Ureter (tissue), 1 donor: ENCODE measurements at places on chromosomes 2 and 18. TPM values are rescaled to one million over a fixed set of nuclear protein-coding genes. Genes with fewer than 3 reads are reported as not detected.
A peak's percentile ranks its signal among the peaks of the same experiment; 100 is the strongest.

Gene SERPINB3
- not detected for total RNA-seq

Gene STPG4
- total RNA-seq, result not detected

Gene ANKAR
- 18.7 TPM for total RNA-seq

Gene ANKRD62
- total RNA-seq, result not detected

Gene CRYGC
- total RNA-seq, result not detected

Gene ADAM23
- total RNA-seq, result 0.78 TPM

Gene SRD5A2
- total RNA-seq, result 0.65 TPM

Gene IL18RAP
- 2.6 TPM for total RNA-seq

Gene CNGA3
- not detected for total RNA-seq

Gene KHK
- 2.6 TPM for total RNA-seq

Gene HJURP
- total RNA-seq, result 0.31 TPM

Gene GKN1
- not detected for total RNA-seq

Gene LBX2
- 0.36 TPM for total RNA-seq

DNA sequence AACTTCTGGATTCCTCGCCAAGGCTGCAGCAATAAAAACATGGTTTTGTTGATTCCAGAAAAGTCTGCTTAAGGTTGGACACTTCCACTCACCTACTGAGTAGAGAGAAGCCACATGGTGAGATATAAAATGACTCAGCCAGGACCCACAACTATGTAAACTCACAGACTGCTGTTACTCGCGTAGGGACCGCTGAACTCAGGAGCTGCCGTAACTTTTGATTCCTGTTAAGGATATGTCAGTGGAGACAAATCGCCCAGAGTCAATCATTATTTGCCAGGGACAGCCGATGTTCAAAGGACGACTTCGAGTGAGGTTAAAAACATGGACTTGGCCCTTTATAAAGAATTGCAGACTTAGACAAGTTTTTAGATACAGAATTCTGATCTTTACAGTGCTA, 25.6 kb downstream of the CYB5A start:
- DNase-seq, result no peak

DNA sequence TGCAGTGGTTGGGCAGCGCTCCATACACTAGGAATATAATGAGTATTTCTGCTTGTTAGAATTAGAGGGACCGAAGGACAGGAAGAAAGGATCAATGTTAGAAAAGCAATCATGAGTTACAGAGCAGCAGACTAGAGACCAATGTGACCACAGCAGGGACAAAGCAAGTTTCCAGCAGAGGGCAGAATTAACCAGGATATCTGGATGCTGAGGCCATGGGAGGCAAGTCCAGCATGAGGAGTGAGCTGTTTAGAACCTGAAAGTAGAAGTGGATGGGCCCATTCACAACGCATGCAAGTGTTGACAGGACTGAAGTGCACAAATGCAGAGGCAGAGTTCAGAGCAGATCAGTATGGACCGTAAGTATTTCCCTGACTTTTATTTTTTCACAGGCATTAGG, 910.4 kb upstream of the GYPC start:
- DNase-seq, result no peak

DNA sequence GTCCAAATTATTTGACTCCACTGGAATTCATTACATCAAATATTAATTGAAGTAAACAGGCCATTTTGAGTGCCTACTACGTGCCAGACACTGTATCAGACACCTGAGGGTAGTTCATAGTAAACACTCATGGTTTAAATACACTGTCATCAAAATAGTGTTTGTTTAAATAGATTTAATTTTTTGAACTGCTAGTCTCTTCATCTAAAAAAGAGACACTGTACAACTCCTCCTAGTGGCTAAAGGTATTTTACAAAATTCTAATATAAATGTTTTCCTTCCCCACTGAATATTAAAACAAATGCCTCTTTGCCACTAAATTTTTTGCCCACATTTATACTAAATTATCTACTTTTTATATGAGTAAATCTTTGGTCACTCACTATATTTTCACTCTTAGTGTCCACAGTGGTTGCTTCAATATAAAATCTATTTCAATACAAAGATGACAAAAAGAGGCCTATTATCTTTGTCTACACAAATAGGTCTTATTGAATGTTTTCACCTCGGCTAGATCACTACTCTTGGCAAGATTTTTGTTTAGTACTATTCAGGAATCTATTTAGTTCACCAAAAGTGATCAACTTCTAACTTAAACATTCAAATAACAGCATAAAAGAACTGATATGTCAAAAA, 122.1 kb downstream of the TMEM247 start:
- DNase-seq, result no peak

- no peak for DNase-seq
Measured at GRCh38 chr2:216857131-216857550, 2.7 kb downstream of the TNP1 start.

GRCh38 chr2:105125920-105126319, 88.1 kb downstream of the MRPS9 start:
- peak; percentile 20 for DNase-seq

DNA sequence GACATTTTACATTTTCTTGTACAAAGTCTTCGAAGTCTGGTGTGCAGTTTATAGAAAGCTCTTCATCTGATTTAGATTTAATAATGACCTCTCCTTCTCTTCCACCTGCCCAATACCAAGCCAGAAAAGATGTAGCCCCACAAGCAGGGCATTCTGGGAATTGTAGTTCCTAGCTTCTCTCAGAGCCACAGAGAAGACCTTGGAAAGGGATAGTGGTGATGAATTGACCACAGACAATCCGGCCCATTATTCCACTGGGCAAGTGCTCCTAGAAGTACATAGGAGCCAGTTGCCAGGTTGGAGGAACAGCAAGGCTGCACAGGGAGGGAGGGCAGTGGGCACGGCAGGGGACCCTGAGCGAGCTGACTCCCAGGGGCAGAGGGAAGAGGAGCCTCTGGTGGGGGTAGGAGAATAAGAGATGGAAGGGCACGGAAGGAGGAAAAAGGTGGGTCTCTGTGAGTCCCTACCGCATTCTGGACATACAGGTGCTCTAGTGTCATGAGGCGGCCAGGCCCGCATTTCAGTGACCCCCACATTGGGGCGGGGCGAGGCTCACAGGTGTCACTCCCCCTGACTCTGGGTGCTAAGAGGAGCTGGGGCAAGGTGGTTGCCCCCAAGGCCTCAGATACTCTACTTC, 152.5 kb upstream of the HAAO start:
- DNase-seq, result no peak

GRCh38 chr2:134454931-134455330, 201.1 kb downstream of the MGAT5 start:
- DNase-seq, result no peak

DNA sequence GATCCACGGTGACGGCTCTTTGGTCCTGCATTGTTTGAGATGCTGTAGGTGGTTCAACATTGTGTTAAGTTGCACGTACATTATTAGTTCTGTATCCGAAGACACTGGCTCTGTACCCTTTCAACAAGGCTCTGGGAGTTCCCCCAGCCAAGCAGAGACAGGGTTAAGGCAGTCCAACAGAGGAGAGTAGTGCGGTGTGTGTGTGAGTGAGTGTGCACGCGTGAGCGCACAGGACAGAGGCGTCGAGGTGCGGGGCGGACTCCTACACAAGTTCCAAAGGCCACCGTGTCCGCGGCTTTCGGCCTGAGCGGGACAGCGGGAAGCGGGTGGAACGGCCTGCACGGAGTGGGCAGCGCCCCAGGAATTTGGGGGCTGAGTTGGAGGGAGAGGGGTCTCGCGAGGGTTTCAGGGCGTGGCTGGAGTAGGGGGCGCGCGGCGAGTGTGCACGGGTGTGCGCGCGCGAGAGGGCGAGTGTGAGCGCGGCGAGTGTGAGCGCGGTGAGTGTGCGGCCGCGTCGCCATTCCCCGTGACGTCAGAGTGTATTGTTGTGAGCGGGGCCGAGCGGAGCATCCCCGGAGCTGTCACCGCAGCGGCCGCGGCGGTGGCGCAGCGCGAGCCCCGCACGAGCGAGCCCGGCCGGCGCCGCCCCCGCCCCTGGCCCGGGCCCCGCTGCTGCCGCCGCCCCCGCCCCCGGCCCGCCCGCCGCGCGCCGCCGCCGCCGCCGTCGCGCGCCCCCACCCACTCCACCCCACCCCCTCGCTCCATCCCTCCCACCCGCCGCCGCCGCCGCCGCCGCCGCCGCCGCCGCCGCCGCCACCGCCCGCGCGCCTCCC, at the start of gene ASXL3:
Gene ASXL3 (plus strand): TSS at position 535 of the 833 bp plus-strand sequence. CDS start 413 bp downstream, outside the sequence.
- DNase-seq, result no peak

GRCh38 chr18:984004-984403, 79.3 kb downstream of the ADCYAP1 start:
- DNase-seq, result no peak

GRCh38 chr18:48953104-48953706, 2.4 kb upstream of the SMAD7 start:
- DNase-seq, result no peak

- peak; percentile 54 for DNase-seq
Measured at GRCh38 chr2:10028988-10029874, 14.1 kb upstream of the KLF11 start.

GRCh38 chr2:154402213-154402612, 296.3 kb upstream of the KCNJ3 start:
- DNase-seq, result no peak

- DNase-seq, result no peak
Measured at GRCh38 chr18:7370375-7370774, 139.5 kb downstream of the LRRC30 start.

DNA sequence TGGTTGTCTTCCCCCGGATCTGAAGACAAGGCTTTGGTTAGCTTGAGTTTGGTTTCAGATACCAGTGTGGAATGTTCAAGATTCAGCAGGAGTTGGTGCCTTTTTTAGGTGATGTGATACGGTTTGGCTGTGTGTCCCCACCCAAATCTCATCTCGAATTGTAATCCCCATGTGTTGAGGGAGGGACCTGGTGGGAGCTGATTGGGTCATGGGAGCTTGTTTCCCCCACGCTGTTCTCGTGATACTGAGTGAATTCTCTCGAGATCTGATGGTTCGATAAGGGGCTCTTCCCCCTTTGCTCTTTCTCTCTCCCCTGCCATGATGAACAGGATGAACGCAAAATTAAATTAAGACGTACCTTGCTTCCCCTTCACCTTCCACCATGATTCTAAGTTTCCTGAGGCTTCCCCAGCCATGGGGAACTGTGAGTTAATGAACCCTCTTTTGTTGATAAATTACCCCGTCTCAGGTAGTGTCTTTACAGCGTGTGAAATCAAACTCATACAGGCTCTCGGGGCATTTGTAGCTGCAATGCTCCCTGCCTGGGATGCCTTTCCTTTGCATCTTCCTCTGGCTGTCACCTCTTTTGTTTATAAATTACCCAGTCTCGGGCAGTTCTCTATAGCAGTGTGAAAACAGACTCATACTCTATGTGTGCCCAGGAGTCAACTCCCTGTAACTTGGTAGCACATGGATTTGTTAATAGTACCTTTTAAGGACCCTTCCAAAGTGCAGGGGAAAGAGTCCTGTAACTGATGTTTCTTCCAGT, 21.3 kb downstream of the PDCD1 start:
- peak; percentile 10 for DNase-seq

GRCh38 chr2:152406119-152406835, 71.3 kb downstream of the FMNL2 start:
- DNase-seq, result no peak

DNA sequence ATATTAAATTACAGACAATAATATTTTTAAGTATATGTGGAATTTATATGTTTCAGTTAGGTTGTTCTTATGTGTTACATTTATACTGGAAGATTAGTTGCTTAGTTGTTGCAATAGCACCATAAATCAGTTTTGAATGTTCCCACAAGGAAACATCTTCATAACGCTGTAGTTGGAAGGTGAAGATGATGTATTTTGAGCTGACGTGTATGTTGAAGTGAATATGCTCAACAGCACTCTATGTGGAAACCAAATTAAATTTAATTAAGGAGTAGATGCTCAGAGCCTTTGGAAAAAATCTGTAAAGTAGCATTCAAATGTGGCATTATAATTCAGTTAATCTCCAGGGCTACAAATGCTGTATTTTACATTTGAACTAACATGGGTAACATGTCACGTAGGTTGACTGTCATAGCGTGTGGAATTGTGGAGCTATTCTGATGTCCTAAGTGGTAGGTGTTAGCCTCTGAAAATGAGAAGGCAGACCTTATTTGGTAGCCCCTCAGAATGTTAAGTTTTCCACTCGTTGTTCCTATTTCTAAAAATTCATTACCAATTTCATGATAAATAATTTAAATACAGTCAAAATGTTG, 88.5 kb downstream of the MEIS1 start:
- no peak for DNase-seq

GRCh38 chr18:62606106-62606505, 83.3 kb downstream of the ZCCHC2 start:
- DNase-seq, result no peak

DNA sequence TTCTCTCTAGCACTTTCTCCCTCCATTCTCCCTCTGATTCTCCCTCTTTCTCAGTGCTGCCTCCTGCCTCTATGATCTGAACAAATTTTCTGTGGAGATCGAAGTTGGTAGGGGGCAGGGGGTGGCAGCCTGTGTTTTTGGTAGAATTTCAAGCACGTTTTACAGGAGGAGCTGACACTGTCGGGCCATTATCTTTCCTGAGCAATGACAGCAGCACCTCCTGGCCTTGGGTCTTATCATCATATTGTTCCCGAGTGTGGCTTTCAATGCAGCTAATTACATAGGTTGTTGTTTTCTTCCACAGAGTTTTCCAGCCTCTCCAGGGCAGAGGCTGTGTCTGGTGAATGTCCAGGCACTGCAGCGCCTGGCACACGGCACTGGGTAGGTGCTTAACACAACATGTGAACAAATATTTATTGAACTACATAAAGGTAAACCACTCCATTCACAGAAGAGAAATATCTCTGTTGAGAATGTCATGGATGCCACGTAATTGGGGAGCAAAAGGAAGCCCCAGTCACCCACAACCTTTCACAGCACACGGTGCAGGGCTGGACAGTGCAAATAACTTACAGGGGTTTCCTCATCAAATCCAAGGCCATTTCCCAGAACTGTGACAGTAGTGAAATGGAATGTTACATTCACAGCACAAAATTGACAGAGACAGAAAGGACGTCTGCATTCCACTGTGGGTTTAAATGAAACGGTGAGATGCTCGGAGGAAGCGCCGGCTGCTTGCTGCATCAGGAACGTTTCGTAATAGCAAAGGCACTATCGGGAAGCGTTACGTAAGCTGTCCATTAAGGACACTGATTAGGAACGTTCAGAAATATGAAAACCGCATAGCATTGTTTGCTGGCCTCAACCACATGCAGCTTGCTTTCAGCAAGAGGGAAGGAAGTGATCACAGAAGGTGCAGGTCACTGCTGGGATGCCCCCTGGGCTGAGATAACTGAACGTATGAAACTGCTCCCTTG, 6.5 kb upstream of the KCNG2 start:
- no peak for DNase-seq

GRCh38 chr2:96771796-96772618, 11.3 kb downstream of the CNNM4 start:
- peak; percentile 72 for DNase-seq
